ENCODE measurements at places on chromosomes 16 and 17.

DNA sequence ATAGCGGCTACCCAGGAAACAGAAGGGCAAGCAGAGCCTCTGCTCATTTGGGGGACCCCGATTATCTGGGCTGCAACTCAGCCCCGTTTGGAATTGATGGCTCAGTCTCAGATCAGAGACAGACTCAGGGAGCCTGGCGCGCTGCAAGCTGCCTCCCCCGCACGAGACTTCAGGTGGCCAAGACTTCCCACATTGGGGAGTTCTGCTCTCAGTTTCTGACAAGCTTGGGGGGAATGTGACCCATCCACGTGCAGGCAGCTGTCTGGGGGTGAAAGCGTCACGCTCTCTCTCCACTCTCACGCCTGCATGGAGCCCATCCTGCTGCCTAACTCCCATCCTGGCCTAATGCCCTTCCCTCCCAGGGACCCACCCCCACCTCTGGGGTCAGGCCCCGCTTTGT, 157.6 kb upstream of the GSE1 start:
- no peak for DNase-seq

- no peak for DNase-seq
Measured at GRCh38 chr16:55672471-55672870, 16.7 kb downstream of the SLC6A2 start.

DNA sequence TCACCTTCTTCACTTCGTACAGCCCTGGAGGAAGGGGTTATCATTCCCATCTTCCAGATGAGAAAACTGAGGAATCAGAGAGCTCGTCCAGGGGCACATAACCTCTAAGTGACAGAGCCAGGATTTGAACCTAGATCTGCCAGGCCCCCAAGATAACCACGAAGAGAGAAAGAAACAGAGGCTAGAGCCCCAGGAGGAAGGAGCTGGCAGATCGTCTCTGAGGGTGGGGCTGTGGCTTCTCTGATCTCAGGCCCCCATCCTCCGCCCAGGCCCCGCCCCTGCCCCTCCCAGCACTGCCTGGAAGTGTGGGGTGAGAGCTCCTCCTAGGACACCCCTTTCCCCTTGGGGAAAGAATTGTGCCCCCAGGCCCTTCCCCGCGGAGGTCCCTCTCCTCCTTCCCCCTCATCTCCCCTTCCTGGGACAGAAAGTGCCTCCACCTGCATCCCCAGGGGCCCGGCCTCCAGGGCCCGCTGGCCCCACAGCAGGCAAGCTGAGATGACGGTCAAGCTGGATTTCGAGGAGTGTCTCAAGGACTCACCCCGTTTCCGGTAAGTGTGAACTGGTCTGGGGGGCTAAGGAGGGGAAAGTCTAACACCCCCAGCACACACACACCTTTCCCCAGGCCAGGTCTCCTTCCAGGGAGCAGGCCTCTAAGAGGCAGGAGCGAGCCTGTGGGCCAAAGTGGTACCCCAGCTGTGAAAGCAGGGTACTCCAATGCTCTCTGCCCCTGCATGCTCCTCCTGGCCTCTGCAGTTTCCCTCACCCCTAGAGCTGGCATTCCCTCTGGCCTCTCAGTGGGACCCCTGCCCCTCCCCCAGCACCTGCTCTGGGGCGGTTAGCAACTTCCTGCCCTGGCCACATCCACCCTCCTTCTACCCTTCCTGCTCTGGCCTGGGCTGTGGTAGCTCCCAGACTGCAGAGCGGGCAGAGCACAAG, at the start of gene ACAP1:
Gene ACAP1, plus strand, starts transcription at position 290 of the 936 bp plus-strand sequence. Its CDS starts 206 bp downstream, at position 496.
- DNase-seq: peak; percentile 73

GRCh38 chr17:55825213-55825612, 74.4 kb downstream of the PCTP start:
- no peak for DNase-seq

- DNase-seq: no peak
Measured at GRCh38 chr16:57252148-57252721, 7.2 kb downstream of the ARL2BP start.

DNA sequence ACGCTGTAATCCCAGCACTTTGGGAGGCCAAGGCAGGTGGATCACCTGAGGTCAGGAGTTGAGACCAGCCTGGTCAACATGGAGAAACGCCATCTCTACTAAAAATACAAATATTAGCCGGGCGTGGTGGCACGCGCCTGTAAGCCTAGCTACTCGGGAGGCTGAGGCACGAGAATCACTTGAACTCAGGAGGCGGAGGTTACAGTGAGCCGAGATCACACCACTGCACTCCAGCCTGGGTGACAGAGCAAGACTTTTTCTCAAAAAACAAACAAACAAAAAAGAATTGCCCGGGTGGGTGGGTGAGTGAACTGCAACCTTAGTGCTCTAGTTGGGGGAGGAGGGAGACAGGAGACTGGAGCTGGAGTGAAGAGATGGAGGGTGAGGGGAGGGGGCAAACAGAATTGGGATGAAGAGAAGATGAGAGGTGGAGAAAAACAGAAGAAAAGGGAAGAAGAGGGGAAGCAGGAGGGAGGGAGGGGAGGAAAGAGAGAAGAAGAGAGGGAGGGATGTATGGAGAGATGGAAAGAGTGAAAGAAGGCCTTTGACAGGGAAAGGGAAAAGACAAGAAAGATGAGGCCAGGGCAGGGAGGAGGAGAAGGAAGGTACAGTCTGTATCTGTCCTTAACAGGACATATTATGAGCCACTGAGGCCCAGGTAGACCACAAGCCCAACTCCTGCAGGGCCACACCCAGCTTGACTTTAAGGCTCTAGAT, 5.5 kb upstream of the SRCIN1 start:
- DNase-seq: no peak

DNA sequence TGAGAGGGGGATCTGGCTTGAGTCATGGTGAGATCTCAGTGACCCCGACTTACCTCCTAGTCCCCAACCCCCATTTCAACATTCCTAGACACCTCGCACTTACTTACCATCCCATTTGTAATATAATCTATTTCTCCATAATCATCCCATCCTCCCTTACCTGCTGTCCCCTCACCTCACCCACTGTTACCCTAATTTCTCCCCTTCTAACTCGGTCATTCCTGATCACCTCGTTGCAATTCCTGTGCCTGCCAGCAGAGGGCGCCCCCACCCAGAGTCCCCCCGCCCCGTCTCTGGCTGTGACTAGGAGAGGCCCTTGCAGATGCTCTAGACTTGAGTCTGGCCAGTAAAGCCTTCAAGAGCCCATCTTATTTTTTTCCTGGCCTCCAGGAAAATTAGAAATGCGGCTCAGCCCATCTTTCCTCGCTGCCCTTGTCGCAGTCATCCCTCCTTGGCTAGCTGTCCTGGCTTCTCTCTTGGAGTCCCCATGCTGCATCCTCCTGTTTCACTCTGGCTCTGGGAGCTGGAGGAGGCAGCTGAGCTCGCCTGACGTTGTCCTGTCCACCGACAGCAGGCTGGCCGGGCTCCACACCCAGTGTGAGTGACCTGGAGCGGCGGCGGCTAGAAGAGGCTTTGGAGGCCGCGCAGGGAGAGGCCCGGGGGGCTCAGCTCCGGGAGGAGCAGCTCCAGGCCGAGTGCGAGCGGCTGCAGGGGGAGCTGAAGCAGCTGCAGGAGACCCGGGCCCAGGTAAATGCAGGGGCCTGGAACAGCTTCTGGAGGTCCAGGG, 5.0 kb downstream of the TBKBP1 start:
- peak; percentile 75 for DNase-seq

DNA sequence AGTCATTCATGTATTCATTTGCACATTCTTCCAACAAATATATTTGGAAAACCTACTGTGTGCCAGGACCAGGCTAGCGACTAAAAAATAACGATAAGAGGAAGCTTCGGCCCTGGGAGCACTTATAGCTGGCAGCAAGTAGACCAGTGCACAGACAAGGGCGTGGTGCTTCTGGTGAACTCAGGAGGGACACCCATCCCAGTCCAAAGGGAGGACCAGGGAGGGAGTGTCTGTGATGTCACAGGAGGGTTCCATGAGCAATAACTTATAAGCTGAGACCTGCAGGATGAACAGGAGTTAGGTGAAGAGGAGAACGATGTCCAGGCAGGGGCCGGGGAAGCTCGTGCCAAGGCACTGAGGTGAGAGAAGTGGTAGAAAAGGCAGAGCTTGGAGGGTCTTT, 17.4 kb upstream of the PHOSPHO1 start:
- DNase-seq: no peak

DNA sequence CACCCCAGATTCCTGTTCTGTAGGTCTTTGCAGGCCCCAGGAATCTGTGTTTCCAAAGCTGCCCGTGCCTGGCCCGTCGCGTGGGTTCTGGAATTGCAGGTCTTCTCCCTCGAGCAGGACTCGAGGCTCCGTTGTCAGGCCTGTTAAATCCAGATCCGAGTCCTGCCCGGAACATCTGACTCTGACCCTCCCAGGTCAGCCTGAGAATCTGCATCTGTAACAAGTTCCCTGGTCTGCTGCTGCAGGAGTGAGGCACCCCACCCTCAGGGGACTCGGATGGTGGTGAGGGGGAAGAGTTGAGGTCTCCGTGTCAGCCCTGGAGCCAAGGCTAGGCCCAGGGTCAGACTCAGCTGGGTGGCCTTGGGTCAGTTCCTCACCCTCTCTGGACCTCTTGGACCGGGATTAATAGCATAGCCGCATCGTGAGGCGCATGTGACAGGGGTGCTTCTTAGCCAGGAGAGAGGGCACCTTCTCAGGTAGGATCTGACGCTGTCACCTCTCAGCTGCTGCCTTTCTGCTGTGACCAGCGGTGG, 8.8 kb downstream of the SPIRE2 start:
- no peak for DNase-seq

GRCh38 chr16:4402439-4403132, 13.8 kb downstream of the CORO7 start:
- peak; percentile 50 for DNase-seq

- DNase-seq: no peak
Measured at GRCh38 chr16:30691907-30692306, 7.1 kb upstream of the SRCAP start.

DNA sequence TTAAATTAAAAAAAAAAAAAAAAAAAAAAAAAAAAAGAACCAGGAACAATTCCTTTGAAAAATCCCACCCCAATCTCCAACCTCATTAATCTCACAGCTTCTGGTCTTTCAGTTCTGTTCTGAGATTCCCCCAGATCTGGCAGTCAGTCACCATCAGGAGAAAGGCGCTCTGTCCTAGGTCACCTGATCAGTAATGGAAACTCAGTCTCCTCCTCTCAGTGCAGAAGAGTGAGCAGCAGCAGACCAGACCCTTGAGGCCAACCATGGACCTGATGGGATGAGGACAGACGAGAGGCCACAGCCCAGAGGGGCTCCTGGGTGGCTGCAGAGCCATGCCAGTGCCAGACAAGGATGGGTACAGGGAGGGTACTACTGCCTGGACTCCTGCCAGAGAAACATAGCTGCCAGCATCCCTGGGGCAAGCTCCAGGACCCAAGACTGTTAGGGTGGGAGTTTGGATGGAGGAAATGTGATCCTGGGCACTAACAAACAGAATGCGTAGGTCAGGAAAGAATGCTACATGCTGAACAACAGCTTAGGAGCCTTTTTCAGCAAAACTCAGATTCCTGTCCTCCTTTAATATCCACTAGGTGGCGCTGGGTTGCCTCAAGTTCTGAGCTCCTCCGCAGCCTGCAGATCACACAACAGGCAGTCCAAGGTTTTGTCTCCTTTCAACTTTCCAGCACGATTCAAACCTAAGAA, 28.7 kb downstream of the MPG start:
- DNase-seq: peak; percentile 25

All from activated CD4-positive, alpha-beta T cell treated with anti-CD3 and anti-CD28 coated beads for 1 hour (primary cell).